ENCODE measurements at places on chromosomes 5 and 9.

DNA sequence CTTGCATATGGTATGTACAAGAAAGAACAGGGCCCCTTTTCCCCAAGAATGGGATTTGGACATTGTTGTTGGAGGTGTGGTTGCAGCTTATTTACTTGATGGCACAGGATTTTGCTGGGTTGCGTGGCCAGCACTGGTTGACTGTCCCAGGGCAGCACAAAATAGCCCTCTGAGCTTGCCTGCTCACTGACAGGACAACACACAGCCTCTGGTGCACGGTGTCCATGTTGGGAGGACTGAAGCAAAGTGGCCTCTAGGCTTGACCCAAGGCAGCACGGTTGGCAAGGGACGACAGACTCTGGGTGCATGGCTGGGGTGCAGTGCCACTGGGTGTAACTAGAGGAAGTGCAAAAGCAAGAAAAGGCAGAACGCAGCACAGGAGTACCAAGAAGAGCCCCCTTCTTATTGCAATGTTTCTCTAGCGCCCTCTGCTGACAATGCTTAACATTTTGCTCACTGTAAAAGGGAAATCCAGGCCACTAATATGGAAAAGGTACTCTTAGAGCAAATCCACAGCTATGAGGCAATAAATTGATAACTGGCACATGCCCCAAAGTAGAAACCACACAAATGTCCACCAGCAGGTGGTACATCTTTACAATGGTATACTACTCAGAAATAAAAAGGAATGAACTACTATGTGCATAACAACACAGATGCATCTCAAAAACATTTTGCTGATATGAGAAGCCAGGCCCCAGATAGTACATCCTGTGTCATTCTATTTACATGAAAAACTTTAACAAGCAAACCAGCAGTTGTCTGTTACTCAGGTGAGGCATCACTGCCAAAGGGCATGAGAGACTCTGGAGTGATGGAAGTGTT, 47.4 kb upstream of the BARX1 start:
- H3K4me3 ChIP-seq, result no peak overlapping the region
- H3K36me3 ChIP-seq, result no peaks in the 10 kb centered on the region
- H3K4me1 ChIP-seq, result no peaks in the 10 kb centered on the region
- H3K27ac ChIP-seq, result no peak overlapping the region
- H3K27me3 ChIP-seq, result peaks cover 26% of the 10 kb centered on the region

- no peaks in the 10 kb centered on the region for H3K36me3 ChIP-seq
- H3K27me3 ChIP-seq, result no peaks in the 10 kb centered on the region
- H3K4me3 ChIP-seq, result no peak overlapping the region
- DNase-seq, result no peak
- no peak overlapping the region for H3K27ac ChIP-seq
Measured at GRCh38 chr9:132042324-132042723, 37.3 kb downstream of the MED27 start.

- H3K27ac ChIP-seq, result peak overlapping the region; percentile 43
- no peak overlapping the region for H3K4me3 ChIP-seq
- H3K27me3 ChIP-seq, result no peaks in the 10 kb centered on the region
- no peak for DNase-seq
Measured at GRCh38 chr5:10704949-10705621, 55.9 kb downstream of the DAP start.

GRCh38 chr5:59873113-59873512, 20.4 kb downstream of the PDE4D start:
- H3K27me3 ChIP-seq, result no peaks in the 10 kb centered on the region
- DNase-seq, result no peak
- no peak overlapping the region for H3K27ac ChIP-seq
- H3K4me3 ChIP-seq, result no peak overlapping the region

DNA sequence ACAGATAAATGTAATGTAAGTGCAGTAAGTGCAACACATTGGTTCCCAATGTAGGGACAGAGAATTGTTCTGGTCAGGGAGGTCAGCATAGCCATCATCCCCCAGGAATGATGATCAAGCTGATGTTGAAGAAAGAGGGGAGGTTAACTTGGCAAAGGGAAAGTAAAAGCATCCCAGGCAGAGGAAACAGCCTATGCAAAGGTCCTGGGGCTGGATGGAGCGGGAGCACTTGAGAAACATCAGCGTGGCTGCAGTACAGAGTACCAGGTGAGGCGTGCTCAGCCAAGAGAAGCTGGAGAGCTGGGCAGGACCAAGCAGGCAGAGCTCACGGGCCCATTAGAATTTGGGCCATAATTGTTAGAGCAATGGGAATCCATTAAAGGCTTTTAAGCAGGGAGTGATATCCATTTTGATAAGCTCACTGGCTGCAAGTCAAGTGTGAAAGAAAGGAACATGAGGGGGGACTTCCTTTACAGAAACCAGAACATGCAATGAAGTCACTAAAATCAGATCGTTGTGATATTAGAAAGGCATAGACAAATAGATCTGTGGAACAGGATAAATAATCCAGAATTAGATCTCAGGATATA, 50.1 kb upstream of the HAND1 start:
- peaks cover 22% of the 10 kb centered on the region for H3K27me3 ChIP-seq
- no peak for DNase-seq
- H3K27ac ChIP-seq, result no peak overlapping the region
- peaks cover 11% of the 10 kb centered on the region for H3K4me1 ChIP-seq

GRCh38 chr9:73270967-73271721, 119.5 kb downstream of the ANXA1 start:
- H3K4me3 ChIP-seq, result no peak overlapping the region
- no peaks in the 10 kb centered on the region for H3K4me1 ChIP-seq
- H3K27me3 ChIP-seq, result no peaks in the 10 kb centered on the region
- no peaks in the 10 kb centered on the region for H3K36me3 ChIP-seq

- no peaks in the 10 kb centered on the region for H3K36me3 ChIP-seq
- no peaks in the 10 kb centered on the region for H3K4me1 ChIP-seq
- H3K27ac ChIP-seq, result no peak overlapping the region
- no peak for DNase-seq
- H3K4me3 ChIP-seq, result no peak overlapping the region
- peaks cover 27% of the 10 kb centered on the region for H3K27me3 ChIP-seq
Measured at GRCh38 chr5:7770436-7770835, 80.5 kb downstream of the CFAP90 start.

GRCh38 chr9:28696960-28697359, 1123.7 kb upstream of the C9orf72 start:
- DNase-seq, result no peak
- no peaks in the 10 kb centered on the region for H3K27me3 ChIP-seq
- no peak overlapping the region for H3K4me3 ChIP-seq
- H3K4me1 ChIP-seq, result no peaks in the 10 kb centered on the region
- no peaks in the 10 kb centered on the region for H3K36me3 ChIP-seq

GRCh38 chr5:103021314-103021713, 98.6 kb downstream of the GIN1 start:
- no peak for DNase-seq
- H3K36me3 ChIP-seq, result peaks cover 83% of the 10 kb centered on the region
- H3K4me3 ChIP-seq, result no peak overlapping the region
- no peaks in the 10 kb centered on the region for H3K27me3 ChIP-seq
- peaks cover 10% of the 10 kb centered on the region for H3K4me1 ChIP-seq
- no peak overlapping the region for H3K27ac ChIP-seq

GRCh38 chr9:92759446-92759845, 5.2 kb downstream of the BICD2 start:
- no peaks in the 10 kb centered on the region for H3K36me3 ChIP-seq
- no peak overlapping the region for H3K4me3 ChIP-seq
- H3K27me3 ChIP-seq, result no peaks in the 10 kb centered on the region
- H3K27ac ChIP-seq, result no peak overlapping the region

- no peak for DNase-seq
- H3K4me3 ChIP-seq, result no peak overlapping the region
- H3K36me3 ChIP-seq, result no peaks in the 10 kb centered on the region
- peaks cover 4% of the 10 kb centered on the region for H3K4me1 ChIP-seq
Measured at GRCh38 chr9:129656795-129657390, 8.6 kb upstream of the PRRX2 start.

- peaks cover 4% of the 10 kb centered on the region for H3K27me3 ChIP-seq
- no peak for DNase-seq
- H3K4me3 ChIP-seq, result no peak overlapping the region
- H3K36me3 ChIP-seq, result no peaks in the 10 kb centered on the region
Measured at GRCh38 chr5:117188211-117188610, 613.6 kb upstream of the SEMA6A start.

DNA sequence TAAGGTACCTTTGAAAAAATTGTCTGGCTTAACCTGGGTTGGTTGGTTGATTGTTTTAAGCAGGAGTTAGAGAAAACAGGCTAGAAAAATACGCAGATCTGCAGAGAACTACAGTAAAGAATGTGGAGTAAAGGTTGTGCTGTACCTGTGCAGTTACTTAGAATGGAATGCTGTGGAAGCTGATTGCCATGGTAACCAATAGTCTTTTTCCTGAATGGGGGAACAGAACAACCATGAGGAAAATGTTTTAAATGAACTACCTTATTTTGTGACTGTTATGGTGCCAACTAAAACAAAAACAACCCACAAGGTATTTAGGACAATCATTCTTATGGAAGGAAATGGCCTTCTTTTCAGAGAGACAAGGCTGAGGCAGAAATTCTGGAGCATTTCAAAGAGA, 4.8 kb upstream of the HOMER1 start:
- no peaks in the 10 kb centered on the region for H3K27me3 ChIP-seq
- H3K4me3 ChIP-seq, result no peak overlapping the region
- no peak for DNase-seq
- H3K36me3 ChIP-seq, result no peaks in the 10 kb centered on the region
- H3K4me1 ChIP-seq, result peaks cover 14% of the 10 kb centered on the region

GRCh38 chr5:172669386-172670004, 28.4 kb downstream of the NEURL1B start:
- peaks cover 41% of the 10 kb centered on the region for H3K36me3 ChIP-seq
- no peak for DNase-seq
- H3K4me3 ChIP-seq, result no peak overlapping the region

DNA sequence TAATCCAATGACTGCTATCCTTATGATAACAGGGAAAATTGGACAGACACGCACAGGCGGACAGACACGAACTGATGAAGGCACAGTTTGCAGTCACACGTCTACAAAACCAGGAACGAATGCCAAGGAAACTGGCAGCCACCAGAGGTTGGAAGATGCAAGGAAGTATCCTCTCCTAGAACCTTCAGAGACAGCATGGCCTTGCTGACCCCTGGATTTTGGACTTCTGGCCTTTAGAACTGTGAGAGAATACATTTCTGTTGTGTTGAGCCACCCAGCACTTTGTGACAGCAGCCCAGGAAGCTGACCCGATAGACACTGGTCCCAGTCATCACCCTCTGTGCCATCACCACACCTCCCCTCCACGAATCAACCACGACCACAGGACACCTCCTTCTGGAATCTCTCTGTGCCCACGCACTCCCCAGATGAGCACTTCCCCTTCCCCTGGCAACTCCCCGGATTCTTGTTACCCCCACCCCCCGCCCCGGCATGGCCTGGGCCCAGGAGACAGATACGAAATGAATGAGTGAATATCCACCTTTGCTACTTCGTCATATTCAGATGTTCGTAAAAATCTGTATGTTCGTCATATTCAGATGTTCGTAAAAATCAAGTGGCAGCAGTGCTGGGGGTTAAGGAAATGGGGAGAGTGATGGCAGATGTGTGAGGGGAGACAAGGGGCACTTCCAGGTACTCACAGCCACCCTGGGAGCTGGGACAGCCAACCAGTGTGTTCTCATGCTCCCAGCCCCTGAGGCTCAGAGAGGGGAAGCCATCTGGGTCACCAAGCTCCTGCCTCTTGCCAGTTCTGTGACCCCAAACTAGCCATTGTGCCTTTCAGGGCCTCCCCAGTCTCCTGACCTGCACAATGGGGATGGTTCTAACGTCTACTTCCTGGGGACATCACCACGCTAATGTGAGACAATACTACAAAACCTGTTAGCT, 18.5 kb downstream of the GBGT1 start:
- no peaks in the 10 kb centered on the region for H3K36me3 ChIP-seq
- H3K4me3 ChIP-seq, result peak overlapping the region; percentile 59
- peaks cover 79% of the 10 kb centered on the region for H3K4me1 ChIP-seq
- peak overlapping the region; percentile 60 for H3K27ac ChIP-seq
- H3K27me3 ChIP-seq, result no peaks in the 10 kb centered on the region
- no peak for DNase-seq

- H3K27ac ChIP-seq, result no peak overlapping the region
- no peak for DNase-seq
- H3K4me3 ChIP-seq, result no peak overlapping the region
- peaks cover 17% of the 10 kb centered on the region for H3K4me1 ChIP-seq
Measured at GRCh38 chr5:67178085-67178484, 18.5 kb downstream of the CD180 start.

- H3K27me3 ChIP-seq, result no peaks in the 10 kb centered on the region
- H3K36me3 ChIP-seq, result no peaks in the 10 kb centered on the region
- no peak overlapping the region for H3K27ac ChIP-seq
- no peak overlapping the region for H3K4me3 ChIP-seq
Measured at GRCh38 chr9:121815546-121816448, 164.4 kb downstream of the DAB2IP start.

DNA sequence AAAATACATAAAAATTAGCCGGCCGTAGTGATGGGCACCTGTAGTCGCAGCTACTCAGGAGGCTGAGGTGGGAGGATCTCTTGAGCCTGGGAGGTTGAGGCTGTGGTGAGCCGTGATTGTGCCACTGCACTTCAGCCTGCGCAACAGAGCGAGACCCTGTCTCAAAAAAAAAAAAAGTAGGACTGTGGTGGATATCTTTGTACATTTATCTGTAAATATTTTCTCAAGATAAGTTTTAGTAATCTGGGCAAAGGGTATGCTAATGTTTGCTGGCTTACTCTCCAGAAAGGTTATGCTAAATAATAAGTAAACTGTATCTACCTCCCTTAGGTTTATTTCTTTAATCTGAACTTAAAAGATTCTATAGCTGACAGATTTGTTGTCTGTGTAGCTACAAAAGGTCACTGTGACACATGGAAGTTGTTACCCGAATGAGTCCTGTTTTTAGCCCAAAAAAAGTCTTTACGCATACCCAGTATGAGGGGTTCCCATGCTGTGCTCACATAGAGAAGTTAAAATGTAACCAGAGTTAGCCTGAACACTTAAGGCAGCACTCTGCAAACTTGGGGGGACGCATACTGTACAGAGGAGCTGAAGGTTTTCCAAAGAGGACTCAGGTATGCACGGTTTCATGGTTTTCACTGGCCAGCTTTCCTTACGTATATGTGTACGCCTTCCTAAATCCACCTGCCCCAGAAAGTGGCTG, 206.3 kb downstream of the PBX3 start:
- no peak for DNase-seq
- no peak overlapping the region for H3K27ac ChIP-seq
- no peaks in the 10 kb centered on the region for H3K4me1 ChIP-seq
- H3K27me3 ChIP-seq, result no peaks in the 10 kb centered on the region
- H3K36me3 ChIP-seq, result peaks cover 5% of the 10 kb centered on the region

- H3K27me3 ChIP-seq, result no peaks in the 10 kb centered on the region
- H3K4me3 ChIP-seq, result no peak overlapping the region
- H3K36me3 ChIP-seq, result no peaks in the 10 kb centered on the region
- no peak overlapping the region for H3K27ac ChIP-seq
- DNase-seq, result no peak
Measured at GRCh38 chr5:121497176-121497575, 354.5 kb upstream of the FTMT start.

DNA sequence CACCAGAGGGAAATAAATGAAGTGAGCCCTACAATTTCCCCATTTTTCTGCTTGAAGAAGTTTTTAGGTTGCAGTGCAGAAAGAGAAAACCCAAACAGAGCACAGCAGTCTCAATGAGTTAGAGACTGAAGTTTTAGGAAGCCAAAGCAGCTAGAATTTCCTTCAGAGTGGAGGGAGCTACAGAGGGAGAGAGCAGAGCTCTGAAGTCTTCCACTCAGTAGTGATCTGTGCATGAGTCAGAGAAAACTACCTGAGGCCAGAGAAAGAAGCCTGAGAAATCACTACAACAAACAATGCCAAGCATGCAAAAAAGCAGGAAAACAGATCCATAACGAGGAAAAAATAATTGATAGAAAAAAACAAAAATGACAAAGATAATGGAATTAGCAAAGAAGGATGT, 17.9 kb upstream of the NDUFB6 start:
- peaks cover 47% of the 10 kb centered on the region for H3K27me3 ChIP-seq
- H3K4me3 ChIP-seq, result no peak overlapping the region
- no peak for DNase-seq
- H3K27ac ChIP-seq, result no peak overlapping the region
- no peaks in the 10 kb centered on the region for H3K36me3 ChIP-seq
